ENCODE measurements at places on chromosomes 1 and 21.

DNA sequence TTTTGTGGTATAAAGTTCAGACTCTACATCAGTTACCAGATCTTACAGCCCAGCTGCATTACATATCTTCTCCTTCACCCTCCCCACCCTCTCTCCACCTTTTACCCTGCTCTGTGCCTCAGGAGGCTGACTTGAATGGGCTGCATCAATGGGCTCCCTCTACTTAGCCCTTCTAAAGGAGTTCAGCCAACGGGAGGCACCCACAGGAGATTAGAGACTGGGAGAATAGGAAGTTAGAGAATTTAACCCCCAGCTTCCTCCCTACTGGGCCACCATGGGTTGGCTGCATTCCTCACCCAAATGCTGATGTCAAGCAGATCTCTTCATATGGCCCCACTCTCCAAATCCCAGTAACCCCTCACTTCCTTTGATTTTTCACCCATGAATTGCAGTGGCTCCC, 17.1 kb upstream of the DUSP23 start:
- no peak for DNase-seq

GRCh38 chr1:1431845-1432273, 3.6 kb upstream of the VWA1 start:
- DNase-seq = no peak

- no peak for DNase-seq
Observed at GRCh38 chr1:91712393-91712792, 173.6 kb downstream of the TGFBR3 start.

GRCh38 chr21:21301013-21301412, 302.8 kb downstream of the NCAM2 start:
- no peak for DNase-seq

DNA sequence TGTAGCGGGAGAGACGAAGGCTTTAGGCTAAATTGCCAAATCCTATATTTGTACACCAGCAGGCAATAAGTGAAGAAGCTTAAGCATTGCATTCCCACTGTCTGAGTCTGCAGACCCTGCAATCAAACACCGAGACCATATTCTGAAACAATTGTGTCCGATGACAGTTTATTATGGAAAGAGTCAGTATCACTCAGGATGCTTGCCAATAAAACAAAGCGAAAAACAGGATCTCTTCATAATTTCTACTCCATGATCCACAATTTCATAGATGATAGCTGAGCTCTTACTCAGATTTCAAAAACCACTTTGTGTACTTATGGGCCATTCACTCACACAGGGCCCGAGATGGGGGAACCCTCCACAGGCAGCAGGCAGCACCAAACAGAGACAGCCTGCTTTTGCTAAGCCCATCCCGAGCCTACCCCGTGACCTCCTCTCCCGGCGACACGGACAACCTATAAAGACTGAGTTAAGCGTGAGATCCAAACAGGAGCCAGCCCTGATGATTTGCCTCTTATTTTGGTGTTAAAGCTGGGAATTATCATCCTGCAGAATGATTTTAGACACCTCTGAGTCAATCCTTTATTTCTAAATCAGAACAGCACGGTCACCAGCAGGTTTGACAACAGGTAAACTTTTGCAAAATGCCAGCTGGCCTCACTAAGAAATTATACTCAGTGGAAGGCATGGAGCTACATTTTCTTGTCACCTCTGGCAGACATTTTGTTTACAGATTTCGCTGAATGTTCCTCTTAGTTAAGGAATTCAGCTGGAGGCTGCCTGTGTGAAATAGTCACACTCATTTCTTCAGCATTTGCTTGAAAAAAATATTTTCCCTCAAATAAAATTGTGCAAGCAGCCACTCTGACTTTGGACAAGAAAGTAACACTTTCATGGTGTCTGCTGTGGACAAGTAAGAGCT, 212.4 kb downstream of the GPATCH2 start:
- no peak for DNase-seq

GRCh38 chr1:169753549-169753948, 19.7 kb upstream of the SELE start:
- no peak for DNase-seq

DNA sequence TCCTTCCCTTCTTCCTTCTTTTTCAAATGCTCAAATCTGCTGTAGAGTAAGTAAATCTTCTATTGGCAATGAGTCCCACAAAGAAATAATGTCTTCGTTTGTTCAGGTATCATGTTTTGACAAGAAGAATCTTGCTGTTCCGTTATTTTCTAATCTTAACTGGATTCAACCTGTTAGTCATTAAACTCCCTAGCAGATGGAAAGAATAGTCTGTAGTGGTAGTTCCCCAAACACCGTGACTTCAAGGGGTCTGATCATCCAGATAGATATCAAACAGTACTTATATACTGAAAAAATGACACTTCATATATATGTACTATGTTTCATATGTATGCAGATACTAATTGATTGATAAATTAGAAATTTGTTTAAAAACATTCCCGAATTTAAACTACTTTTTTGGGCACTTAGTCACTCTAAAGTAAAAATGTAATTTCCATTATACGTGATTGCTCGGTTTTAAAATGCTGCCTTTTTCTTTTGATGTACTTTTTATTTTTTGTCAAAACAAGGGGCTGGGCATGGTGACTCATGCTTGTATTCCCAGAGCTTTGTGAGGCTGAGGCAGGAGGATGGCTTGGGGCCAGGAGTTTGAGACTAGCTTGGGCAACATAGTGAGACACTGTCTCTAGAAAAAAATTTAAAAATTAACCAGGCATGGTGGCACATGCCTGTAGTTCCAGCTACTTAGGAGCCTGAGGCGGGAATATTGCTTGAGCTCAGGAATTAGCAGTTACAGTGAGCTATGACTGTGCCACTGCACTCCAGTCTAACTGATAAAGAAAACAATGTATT, 335.7 kb upstream of the SNX7 start:
- no peak for DNase-seq

GRCh38 chr1:36208978-36209703, 15.1 kb upstream of the THRAP3 start:
- no peak for DNase-seq

GRCh38 chr1:245396615-245397014, 241.8 kb downstream of the KIF26B start:
- DNase-seq = no peak

DNA sequence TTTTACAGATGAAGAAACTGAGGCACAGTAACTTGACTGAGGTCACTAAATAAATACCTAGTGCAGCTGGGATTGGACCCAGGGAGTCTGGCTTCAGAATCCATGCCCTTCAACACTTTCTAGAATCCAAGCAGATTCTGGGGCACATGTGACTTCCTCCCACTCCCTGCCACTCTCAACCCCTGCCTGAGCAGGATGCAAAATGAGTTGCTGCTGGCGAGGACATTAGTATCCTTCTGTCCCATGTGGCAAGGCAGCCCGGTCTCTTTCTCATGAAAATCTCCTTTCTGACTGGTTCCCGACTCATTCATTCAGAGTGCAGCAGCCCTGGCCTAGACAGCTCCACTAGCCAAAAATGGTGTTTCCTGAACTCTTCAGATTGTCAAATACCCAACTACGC, 28.4 kb downstream of the TNNT2 start:
- no peak for DNase-seq

GRCh38 chr1:109151146-109151990, 37.5 kb downstream of the ELAPOR1 start:
- peak; percentile 68 for DNase-seq

GRCh38 chr1:96999191-96999590, 277.6 kb downstream of the PTBP2 start:
- DNase-seq = no peak

- no peak for DNase-seq
Observed at GRCh38 chr1:213947200-213947801, 40.5 kb upstream of the PROX1 start.

DNA sequence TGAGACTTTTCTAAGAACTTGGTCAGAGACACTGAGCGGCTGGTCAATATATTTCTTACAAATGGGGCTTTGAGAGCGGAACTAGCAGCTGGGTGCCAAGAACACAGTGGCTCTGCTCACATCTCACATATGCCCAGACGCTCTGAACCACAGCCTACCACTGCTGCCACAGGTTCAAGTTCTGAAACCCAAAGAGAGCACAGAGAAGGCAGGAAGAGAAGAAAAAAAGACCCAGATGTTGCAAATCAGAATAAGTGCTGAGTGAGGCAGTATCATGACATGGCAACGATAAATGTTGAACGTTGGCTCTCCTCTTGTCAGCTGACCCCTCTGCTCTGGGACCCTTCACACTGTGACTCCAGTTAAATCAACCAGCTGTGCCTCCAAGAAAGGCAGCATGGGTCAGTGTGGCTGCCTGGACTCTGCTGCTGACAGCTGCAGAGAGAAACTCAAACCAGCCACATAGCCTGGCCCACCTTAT, 26.4 kb downstream of the HIVEP3 start:
- no peak for DNase-seq

GRCh38 chr1:85283475-85284199, 7.2 kb upstream of the BCL10 start:
- no peak for DNase-seq

DNA sequence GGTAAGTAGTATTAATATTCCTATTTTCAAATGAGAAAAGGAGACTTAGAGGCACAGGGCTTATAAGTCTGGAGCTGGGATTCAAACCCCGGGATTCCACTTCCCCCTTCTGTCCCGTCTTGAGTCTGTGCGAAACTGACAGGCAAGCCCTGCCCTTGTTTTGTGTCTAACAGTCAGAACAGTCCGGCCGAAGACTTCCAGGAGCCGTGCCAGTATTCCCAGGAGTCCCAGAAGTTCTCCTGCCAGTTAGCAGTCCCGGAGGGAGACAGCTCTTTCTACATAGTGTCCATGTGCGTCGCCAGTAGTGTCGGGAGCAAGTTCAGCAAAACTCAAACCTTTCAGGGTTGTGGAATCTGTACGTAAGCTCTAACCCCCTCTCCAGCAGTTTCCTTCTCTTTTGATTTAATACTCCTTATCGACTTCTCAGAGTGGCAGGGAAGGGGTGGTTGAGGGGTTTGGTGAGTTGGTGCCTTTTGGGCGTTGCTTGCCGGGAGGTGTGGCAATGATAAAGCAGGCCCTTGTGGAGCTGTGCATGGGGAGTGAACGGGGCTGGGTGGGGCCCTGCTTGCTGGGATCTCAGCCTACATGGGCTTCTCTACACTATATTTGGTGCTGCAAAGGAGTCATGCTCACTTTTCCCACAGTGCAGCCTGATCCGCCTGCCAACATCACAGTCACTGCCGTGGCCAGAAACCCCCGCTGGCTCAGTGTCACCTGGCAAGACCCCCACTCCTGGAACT, 29.4 kb downstream of the IL6R start:
- no peak for DNase-seq

DNA sequence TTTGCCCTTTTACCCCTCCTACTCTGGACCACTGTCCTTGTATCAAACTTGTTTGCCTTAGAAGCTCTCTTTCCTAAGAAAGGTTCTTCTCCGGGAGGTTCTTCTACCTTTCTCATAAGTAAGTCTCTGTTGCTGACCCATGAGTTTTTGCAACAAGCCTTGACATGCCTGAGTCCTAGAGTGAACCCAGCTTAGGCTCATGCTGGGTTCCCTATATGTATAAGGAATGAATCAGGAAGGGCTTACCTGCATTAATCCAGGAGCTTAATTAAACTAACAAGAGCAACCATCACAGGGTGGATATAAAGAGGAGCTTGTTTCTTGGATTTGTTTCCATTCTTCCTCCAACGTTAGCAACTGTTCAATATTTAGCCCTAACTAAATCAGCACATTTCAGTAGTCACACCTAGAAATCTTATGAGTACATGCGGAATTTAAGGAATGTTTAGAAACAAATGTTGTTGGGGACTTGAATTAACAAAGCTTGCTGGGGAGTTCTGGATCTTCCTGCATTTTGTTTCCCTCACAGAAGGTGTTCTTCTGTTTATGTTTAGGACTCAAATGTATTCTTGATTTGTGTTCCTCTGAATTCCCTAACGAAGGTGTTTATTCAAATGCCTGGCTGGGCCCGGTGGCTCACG, 64.3 kb upstream of the RAB3GAP2 start:
- no peak for DNase-seq

Measured in hippocampal formation (tissue), 2 donors.